ENCODE measurements at places on chromosomes 7 and 10.

DNA sequence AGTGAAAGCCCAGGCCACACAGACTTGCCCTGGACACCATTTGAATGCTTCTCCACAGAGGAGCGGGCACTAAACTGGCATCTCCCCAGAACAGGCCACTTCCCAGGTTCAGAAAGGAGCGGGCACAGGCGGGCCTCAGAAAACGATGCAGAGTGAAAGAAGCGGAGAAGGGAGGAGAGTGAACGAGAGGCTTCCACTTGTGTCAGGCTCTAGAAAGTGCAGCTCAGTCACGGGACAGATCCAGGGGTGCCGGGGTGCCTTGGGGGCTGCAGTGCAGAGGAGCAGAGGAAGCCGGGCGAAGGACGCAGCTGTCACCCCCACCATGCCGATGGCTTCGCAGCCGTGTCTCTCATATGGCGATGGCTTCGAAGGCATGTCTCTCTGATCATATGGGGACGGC is 26.1 kb upstream of the PRKAR1B start:
- H3K4me1 ChIP-seq = no peaks in the 10 kb centered on the region
- H3K27ac ChIP-seq = no peak overlapping the region
- no peak for DNase-seq
- no peaks in the 10 kb centered on the region for H3K27me3 ChIP-seq
- H3K4me3 ChIP-seq = no peak overlapping the region

DNA sequence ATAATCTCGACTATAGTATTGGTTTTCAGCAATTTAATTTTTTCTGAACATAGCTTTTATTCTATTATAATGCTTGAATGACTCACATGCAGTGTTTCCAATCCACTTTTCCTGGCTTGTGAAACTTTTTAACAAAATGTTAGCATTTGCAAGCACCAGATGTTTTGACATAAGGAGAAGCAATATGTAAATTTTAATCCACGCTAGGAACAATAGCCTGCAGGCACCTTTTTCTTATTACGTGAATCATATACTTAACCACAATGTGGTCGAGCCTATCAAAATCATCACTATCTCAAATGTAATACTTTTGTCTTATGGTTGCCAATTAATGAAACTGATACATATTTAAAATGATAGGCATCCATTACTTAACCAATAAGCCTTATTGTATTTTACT is 97.1 kb downstream of the TFEC start:
- no peaks in the 10 kb centered on the region for H3K36me3 ChIP-seq
- no peaks in the 10 kb centered on the region for H3K4me1 ChIP-seq
- H3K4me3 ChIP-seq = no peak overlapping the region
- H3K27ac ChIP-seq = no peak overlapping the region
- no peaks in the 10 kb centered on the region for H3K27me3 ChIP-seq
- no peak for DNase-seq

DNA sequence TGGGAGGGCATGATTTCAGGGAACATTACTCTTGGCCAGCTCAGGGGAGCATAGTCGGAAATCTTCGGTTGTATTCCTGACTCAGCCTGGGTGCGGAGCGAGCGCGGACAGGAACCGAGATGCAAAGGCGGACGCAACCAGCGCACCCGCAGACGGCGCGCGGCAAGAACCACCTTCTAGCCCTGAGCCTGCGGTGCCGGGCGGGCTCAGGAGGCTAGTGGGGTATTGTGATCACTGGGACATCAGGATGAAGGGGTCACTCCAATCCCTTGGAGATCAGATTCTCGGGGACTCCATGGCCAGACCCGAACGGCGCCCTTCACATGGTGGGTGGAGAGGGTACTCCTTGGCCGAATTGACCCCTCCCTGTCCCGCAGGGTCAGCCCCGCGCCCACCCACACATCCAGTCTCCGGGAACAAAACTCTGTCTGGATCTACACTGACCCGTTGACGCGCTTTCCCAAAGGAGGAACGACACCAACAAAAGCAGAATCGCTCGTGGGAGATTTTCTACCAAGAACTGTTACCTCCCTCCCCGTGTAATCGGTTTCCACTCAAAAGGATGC is 730.5 kb downstream of the ZWINT start:
- H3K27me3 ChIP-seq = peaks cover 20% of the 10 kb centered on the region
- DNase-seq = no peak
- no peaks in the 10 kb centered on the region for H3K36me3 ChIP-seq
- H3K4me3 ChIP-seq = no peak overlapping the region

- DNase-seq = no peak
- H3K27ac ChIP-seq = no peak overlapping the region
- H3K36me3 ChIP-seq = peaks cover 75% of the 10 kb centered on the region
- no peak overlapping the region for H3K4me3 ChIP-seq
- no peaks in the 10 kb centered on the region for H3K27me3 ChIP-seq
- H3K4me1 ChIP-seq = no peaks in the 10 kb centered on the region
Observed at GRCh38 chr7:6123843-6124242, 92.7 kb downstream of the ANKRD61 start.

DNA sequence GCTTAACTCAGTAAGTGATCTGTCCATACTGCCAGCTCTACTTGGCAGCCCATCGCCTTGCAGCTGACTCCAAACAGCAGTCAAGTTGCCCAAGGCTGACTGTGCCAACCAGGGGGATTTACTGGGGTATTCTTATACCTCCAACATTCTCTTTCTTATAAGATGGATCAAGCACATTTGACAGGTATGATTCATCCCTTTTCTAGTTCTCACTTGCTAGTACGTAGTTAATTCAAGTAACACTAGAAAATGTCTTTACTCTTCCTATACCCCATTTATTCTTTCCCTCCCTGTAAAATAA is 77.0 kb downstream of the SLC25A13 start:
- peaks cover 9% of the 10 kb centered on the region for H3K4me1 ChIP-seq
- DNase-seq = no peak
- H3K4me3 ChIP-seq = no peak overlapping the region
- H3K27me3 ChIP-seq = no peaks in the 10 kb centered on the region
- peaks cover 8% of the 10 kb centered on the region for H3K36me3 ChIP-seq

GRCh38 chr7:122885583-122886356 is 490 bp downstream of the CADPS2 start:
- peak overlapping the region; percentile 35 for H3K4me3 ChIP-seq
- no peaks in the 10 kb centered on the region for H3K36me3 ChIP-seq
- no peak for DNase-seq
- peaks cover 48% of the 10 kb centered on the region for H3K27me3 ChIP-seq
- H3K4me1 ChIP-seq = peaks cover 12% of the 10 kb centered on the region

- no peak for DNase-seq
- no peak overlapping the region for H3K4me3 ChIP-seq
- H3K4me1 ChIP-seq = peaks cover 2% of the 10 kb centered on the region
Observed at GRCh38 chr7:2129323-2130095, 103.2 kb downstream of the MAD1L1 start.

DNA sequence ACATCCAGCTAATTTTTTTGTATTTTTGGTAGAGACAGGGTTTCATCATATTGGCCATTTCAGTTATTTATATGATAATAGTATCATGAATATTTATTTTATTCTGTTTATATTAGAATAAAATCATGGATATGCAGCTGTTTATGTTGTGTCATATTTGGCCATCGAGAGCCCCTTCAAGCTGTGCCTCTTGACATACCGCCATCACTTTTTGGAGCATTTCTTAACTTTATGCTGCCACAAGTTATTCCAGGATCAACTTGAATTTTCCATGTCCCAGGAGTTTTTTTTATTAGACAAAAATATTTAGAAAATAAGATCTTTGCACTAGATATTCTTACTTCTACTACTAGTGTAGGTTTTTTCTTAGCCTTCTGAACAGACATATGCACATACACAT is 1067.0 kb upstream of the LRRTM3 start:
- no peaks in the 10 kb centered on the region for H3K36me3 ChIP-seq
- H3K27ac ChIP-seq = no peak overlapping the region
- H3K4me3 ChIP-seq = no peak overlapping the region
- no peaks in the 10 kb centered on the region for H3K27me3 ChIP-seq

GRCh38 chr7:88218836-88219605 is 817 bp downstream of the SRI start:
- peaks cover 25% of the 10 kb centered on the region for H3K4me1 ChIP-seq
- no peaks in the 10 kb centered on the region for H3K27me3 ChIP-seq
- peak overlapping the region; percentile 95 for H3K4me3 ChIP-seq
- peak overlapping the region; percentile 83 for H3K27ac ChIP-seq

DNA sequence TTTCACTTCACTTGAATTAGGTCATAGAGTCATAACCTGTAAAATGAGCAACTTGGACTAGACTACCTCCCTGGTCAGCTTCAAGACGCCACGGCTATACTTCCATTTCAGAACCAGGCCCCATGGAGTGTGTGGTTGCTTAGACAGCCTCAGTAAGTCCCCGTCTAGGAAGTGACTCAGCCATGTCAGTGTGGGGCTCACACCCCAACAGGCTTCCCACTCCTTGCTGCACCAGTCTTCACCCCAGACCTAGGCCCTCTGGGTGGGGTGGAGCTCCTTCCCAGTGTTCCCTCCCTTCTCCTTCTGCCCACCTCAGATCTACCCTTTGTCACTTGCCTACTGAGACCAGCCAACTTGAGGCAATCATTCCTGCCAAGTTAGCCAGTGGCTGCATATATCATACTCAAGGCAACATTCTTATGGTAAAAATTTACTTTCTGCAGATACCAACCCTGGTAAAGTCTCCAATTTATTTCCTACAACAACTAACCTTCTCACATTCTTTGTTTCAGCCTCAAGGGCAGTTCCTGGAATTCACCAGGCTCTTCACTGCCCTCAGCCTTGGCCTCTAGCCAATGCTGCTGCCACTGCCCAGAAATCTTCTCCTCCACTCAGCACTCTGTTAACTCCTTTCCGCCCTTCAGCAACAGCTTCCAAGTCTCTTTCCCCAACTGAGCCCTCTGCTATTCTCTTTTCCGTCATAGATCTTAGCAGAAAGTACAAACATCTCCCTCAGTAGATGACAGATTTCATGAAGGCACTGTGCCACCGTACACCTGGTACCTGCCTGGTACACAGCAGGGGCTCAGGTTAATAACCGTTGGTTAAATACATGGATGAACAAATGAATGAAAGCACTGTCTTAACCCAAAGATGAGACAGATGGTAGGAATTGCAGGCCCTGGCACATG is 31.3 kb upstream of the ZNRF2 start:
- H3K36me3 ChIP-seq = no peaks in the 10 kb centered on the region
- H3K27me3 ChIP-seq = no peaks in the 10 kb centered on the region
- no peak for DNase-seq
- no peak overlapping the region for H3K27ac ChIP-seq
- peaks cover 1% of the 10 kb centered on the region for H3K4me1 ChIP-seq

GRCh38 chr10:93076871-93077270 is 3.2 kb downstream of the CYP26A1 start:
- H3K4me3 ChIP-seq = no peak overlapping the region
- no peak overlapping the region for H3K27ac ChIP-seq
- H3K36me3 ChIP-seq = no peaks in the 10 kb centered on the region
- peaks cover 69% of the 10 kb centered on the region for H3K27me3 ChIP-seq

GRCh38 chr10:95513941-95514392 is 47.2 kb downstream of the SORBS1 start:
- no peaks in the 10 kb centered on the region for H3K36me3 ChIP-seq
- no peak for DNase-seq
- H3K27ac ChIP-seq = no peak overlapping the region
- no peaks in the 10 kb centered on the region for H3K4me1 ChIP-seq
- no peak overlapping the region for H3K4me3 ChIP-seq
- H3K27me3 ChIP-seq = peaks cover 18% of the 10 kb centered on the region

GRCh38 chr7:31114593-31115343 is 62.7 kb downstream of the ADCYAP1R1 start:
- no peaks in the 10 kb centered on the region for H3K36me3 ChIP-seq
- peaks cover 5% of the 10 kb centered on the region for H3K27me3 ChIP-seq
- no peak for DNase-seq
- no peaks in the 10 kb centered on the region for H3K4me1 ChIP-seq

Data from activated B cell treated with CpG ODN at 0.5 μM for 24 hours (primary cell).